Muscle of leg (tissue), 16 donors: ENCODE measurements at places on chromosomes 7 and 10.

DNA sequence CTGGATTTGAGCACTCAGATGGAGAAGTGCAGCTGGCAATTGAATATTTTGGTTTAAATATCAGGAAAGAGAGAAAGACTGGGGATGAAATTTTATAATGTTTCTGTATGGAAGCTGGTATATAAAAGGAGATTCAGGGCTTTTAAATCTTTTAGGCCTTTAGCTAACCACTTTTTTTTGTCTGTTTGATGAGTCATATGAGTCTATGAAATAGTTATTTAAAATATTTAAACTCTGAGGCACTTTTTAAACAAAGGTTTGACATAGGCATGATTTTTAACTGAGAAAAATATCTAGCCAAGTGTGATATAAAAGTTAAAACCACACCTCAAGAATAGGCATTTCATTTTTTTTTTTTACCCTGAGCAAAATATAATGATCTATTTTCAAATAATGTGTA lies 944.3 kb downstream of the GATA3 start:
- peak; percentile 2 for DNase-seq

GRCh38 chr7:115379321-115379720 lies 457.4 kb downstream of the MDFIC start:
- no peak for DNase-seq

GRCh38 chr7:28531291-28531690 lies 119.0 kb downstream of the CREB5 start:
- DNase-seq = no peak

GRCh38 chr10:112369495-112370423 lies 4.2 kb upstream of the ACSL5 start:
- DNase-seq = no peak

GRCh38 chr7:5567790-5568189 lies 144.2 kb upstream of the TNRC18 start:
- DNase-seq = peak; percentile 83

GRCh38 chr10:71077143-71077581 lies 135.2 kb upstream of the UNC5B start:
- no peak for DNase-seq

- peak; percentile 48 for DNase-seq
These were observed 8.1 kb upstream of the TMEM72 start for GRCh38 chr10:44902941-44903545.

DNA sequence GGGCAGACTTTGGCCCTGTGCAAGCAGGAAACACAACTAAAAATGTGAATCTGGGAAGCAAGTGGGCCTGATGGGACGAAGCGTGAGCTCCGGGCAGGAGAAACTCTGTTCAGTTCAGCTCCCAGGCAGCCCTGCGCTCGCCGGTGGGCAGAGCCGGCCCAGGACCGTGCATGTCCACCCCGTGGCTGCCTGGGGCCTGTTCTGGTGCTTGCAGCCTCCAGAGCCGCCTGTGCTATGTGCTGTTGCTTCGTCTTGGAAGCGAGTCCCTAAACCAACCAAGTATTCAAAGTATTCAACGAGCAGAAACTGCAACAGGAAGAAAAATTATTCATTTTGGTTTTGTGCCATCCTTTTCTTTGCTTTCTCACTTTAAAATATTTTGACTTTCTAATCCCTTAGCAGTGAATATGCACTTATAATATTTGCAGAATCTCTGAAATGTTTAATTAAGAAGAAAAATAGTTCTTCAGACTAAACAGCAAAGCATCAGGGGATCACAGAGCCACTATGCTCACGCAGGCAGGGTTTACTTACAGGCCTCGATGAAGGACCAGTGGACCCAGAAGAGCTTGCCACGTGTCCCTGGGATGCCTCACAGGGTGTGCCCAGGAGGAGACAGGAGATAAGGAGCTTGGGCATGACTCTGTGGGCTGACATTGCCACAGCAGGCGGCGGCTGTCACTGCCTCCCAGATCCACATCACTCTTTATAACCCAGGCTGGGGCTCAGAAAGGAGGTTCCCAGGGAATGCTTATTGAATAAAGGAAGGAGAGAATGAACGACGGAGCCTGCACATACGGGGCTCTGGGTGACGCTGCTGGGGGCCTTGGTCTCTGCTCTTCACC lies 45.6 kb downstream of the VIPR2 start:
- peak; percentile 76 for DNase-seq

DNA sequence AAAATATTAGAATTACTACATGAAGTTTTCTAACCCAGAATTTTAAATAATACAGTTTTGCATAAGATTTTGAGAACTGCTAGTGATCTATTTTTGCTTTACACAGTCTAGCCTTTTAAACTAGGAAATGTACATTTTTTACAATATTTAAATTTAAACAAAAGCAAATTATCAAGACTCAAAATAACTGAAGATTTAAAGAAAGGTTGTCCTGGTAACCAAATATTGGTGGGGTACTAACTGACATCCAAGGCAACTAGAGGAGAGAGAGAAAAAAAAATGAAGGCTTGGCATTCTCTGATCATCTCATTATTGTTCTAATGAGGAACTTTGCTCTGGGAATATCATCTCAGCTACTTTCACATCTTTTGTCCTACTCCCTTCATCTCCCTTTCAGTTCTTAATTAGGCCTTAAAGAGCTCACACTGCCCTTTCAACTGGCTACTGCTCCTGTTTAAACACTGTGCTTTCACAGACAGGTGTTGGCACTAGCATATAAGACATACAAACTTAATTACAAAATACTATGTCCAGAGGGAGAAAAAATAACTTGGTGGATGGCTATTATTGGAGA lies 33.7 kb downstream of the RAB11FIP2 start:
- no peak for DNase-seq
